ENCODE measurements at places on chromosomes 2 and 18.

DNA sequence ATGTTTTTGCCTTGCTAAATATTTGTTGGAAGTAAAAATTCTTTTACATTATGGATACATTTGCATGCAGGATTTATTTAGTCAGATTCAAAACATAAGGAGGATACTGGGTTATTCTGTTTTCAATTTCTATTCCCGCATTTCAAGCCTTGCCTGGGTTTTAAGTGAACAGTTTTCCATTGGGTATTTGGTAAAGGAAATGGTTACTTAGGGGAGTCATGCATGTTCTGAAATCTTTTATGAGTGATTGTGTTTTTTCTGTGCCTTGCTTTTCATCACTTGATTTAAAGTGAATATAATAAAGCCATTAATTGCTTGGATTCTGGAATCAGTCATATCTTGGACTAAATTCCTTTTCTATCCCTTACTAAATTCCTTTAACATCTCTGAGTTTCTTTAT is 12.0 kb upstream of the SP9 start:
- no peak for DNase-seq

- no peak for DNase-seq
These were observed 13.5 kb downstream of the CREB1 start for GRCh38 chr2:207543272-207543671.

DNA sequence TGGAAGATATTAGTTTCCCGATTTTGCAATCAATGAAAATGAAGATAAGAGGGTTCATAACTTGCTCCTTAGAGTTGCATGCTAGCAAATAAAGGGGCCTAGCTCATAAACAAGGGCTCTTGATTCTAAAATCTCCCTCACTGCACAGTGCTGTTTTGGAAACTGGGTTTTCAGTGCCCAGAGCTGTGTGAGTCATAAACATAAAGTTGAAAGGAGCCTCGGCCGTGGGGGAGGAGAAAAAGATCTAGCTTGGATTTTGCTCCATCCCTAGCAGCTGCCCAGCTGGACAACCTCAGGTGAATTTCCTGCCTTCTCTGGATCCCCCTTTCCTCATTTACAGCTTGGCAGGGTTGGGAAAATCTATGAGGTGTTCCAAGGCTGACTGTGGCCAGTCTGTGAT is 42.5 kb downstream of the LYPD1 start:
- DNase-seq = no peak

DNA sequence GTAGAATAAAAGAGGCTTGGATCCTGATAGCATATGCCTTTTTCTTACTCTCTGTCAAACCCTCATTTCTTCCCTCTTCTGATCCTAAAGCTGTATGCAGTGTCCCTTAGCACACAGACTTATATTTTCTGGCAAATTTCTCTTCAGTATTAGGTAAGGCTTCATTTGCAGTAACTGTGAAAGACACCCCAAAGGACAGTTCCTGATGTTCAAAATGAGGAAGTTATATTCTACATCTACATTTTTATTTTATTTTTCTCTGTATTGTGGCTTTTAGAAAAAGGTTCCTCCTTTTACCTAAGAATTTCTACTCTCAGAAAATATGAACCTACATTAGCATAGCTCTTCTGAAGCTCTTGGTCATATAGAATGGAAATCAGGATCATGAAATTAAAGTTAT is 261.7 kb downstream of the PDE11A start:
- no peak for DNase-seq

- DNase-seq = no peak
These were observed 50.5 kb downstream of the RAB31 start for GRCh38 chr18:9758624-9759075.

DNA sequence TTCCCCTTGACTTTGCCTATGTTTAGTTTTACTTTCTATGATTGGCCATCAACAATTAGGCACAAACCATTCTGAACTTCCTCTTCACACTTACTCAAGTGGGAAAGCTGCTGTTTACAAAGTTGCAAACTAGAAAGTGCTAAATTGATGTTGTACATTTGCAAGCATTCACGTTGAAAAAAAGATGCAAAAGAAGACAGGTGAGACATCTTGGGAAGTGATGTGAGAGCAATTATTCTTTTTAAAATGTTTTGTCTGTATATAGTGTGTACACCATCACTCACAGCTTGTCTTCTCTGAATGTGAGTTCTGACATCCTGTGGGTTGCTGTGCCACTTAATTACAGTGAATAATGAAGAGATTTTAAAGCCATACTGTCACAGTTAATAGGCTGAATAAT is 874.1 kb upstream of the LRATD1 start:
- DNase-seq = no peak

GRCh38 chr2:196249860-196250259 is 78.5 kb upstream of the STK17B start:
- DNase-seq = no peak

GRCh38 chr2:103401621-103402020 is 639.8 kb downstream of the TMEM182 start:
- no peak for DNase-seq

DNA sequence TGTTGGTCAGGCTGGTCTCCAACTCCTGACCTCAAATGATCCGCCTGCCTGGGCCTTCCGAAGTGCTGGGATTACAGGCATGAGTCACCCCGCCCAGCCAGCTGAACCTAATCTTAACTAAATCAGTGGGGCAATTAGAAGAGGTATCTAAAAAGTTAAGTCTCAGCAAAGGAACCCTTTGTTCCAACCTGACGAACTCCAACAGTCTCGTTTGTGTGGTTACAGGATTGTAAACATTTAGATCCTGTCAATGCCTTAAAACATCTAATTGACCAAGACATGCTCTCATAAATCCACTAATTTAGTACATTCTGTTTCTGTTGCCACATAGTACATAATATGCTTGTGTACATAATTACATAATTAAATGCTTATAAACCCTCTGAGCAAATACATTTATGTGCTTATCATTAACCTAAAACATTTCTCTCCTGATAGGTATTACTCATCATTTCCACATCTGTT is 31.1 kb upstream of the STK39 start:
- peak; percentile 93 for DNase-seq

DNA sequence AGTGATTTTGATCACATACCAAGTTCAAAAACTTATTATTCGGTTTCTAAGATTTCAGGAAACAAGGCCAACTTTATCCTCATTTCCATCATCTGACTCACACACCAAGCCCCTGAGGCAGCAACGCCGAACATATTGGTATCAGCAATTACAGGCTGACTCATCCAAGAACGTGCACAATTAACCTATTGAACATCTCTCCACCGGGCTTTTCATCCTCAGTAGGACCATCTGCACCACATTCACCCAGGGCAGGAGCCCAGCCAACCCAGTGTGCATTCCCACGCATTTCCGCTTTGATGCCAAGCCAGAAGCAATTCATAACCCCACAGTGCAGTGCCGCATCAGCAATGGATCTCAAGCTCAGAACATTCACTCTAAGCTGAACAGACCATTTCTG is 52.9 kb downstream of the SCG2 start:
- peak; percentile 96 for DNase-seq

DNA sequence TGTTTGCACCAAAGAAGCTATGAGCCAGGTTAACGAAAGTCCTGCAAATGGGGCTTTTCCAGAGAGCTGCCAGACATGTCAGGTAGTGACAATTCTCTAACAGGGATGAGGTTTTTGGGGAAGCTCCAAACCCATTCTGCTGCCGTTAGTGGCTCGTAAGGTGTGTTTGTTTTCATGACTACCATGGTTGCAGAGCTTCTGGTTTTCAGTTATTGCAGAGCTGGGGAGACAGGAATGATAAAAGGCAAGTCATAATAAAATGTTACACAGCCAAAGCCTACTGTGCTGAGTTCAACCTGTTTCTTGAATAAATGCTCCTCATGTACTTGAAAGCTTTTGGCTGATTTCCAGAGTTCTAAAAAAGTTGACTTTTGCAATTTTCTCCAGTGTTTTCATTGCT is 209.2 kb upstream of the STK17B start:
- no peak for DNase-seq
